ENCODE measurements at places on chromosomes 13 and 19. TPM values are rescaled to one million over a fixed set of nuclear protein-coding genes. Genes with fewer than 3 reads are reported as not detected.

LYPD3 gene
- total RNA-seq, result 1.2 TPM

SPTBN4 gene
- 3.2 TPM for total RNA-seq

TMEM238 gene
- total RNA-seq, result 1.7 TPM

OXGR1 gene
- 2.2 TPM for total RNA-seq

DNAJC15 gene
- 15.3 TPM for total RNA-seq

ZNF285 gene
- total RNA-seq, result 6.3 TPM

PRKD2 gene
- total RNA-seq, result 33.8 TPM

STK24 gene
- total RNA-seq, result 78.9 TPM

TLE6 gene
- total RNA-seq, result not detected

RAB20 gene
- 16.0 TPM for total RNA-seq

AMER2 gene
- 2.4 TPM for total RNA-seq

C1QTNF9B gene
- total RNA-seq, result not detected

HCST gene
- total RNA-seq, result not detected

PCDH9 gene
- 15.7 TPM for total RNA-seq

All from sigmoid colon (tissue), 7 donors.